ENCODE measurements at places on chromosomes 5 and 9.

DNA sequence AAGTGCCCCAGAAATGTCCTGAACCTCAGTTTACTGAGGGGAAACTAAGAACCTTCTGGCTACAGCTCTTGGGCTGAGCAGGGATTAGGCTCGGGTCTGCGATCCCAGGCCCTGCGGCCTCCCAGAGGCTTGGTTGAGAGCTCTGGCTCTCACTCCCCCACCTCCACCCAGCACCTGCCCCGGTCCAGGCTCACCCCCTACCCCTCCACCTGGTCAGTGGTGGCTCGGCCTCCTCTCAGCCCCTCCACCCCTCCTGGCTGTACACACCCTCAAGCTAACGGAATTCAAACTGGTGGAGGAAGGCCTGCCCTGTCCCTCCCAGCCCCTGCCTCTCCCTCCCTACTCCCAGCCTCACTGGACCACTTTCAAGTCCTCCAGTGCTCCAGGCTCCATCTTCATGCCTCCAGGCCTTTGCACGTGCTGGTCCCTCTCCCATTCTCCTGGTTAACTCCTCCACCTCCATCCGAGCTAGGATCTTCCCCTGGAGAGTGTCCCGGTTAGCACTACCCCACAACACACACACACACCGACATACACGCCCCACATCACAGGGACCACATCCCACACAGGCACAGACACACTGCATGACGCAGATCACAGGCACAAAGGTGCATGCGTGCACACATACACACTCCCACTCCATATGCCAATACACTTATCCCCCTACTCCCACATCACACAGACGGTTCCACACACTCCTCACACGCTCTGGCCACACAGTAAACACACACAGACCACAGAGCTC lies 130.9 kb downstream of the C9orf50 start:
- no peak for DNase-seq

DNA sequence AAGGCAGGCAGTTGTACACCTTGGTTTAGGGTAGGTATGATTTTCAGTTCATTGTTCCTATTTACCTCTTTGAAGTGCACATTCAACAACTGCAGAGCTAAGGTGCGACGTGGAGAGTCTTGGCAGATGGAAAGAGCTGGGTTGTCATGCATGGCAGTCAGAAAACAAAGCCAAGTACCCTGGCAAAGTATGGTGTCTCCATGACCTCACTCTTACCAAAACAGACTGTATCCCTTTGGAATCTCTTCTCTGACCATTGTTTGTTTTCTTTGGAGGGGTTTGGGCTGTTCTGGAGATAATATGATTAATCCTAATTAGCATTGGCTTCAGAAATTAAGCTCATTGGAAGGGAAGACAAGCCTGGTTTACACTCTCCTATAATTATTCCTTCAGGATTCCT lies 665.7 kb downstream of the DNAH5 start:
- no peak for DNase-seq

GRCh38 chr9:92405818-92406217 lies 1.4 kb upstream of the OGN start:
- DNase-seq: no peak

DNA sequence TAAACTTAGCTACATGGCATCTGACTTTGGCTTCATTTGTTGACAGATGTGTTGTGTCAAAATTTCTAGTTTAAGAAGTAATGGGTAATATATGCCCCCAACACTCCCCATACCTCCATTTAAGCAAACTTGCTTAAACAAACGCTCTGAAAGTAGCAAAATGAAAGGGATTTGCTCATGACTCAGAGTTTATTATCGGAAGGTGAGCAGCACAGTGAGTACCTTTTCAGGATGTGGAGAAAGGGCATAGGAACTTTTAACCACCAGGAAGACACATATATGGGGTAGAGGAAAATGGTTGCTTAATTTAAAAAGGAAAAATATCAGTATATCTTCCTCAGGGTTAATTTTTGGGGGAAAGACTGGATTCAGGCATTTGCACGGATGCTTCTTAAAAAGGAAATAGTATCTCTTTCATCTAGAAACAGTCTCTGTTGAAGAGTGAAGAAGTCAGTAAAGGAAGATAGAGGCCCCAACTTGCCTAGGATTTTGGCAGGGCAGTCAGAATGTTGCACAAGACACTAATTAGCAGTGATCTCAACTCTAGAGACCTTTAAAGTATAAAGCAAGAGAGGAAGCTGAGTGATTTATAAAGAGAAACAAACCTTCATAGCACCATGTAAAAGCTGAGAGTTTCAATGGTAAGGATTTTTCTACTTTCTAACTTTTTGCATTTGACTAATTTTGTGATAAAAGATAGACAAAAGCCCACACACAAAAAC lies 155.1 kb downstream of the TRIO start:
- DNase-seq: peak; percentile 18

- no peak for DNase-seq
Observed at GRCh38 chr5:8209500-8209899, 340.6 kb downstream of the MTRR start.

DNA sequence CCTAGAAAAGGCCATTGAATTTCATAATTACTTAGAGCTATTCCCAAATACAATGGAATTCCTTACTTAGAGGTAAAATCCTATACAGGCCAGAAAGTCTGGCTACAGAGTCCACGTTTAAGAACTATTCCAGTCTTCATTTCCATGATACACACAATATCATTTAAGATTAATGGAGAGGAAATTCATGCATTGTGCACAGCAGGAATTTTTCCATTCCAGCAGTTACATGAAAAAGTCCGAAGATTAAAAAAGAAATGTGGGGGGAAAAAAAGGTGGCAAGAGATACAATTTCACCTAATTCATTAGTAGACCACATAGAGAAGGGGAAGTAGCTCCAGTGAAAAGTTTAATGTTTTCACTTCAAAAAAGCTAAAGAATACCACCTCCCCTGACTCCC lies 63.1 kb downstream of the CHD1 start:
- DNase-seq: no peak

DNA sequence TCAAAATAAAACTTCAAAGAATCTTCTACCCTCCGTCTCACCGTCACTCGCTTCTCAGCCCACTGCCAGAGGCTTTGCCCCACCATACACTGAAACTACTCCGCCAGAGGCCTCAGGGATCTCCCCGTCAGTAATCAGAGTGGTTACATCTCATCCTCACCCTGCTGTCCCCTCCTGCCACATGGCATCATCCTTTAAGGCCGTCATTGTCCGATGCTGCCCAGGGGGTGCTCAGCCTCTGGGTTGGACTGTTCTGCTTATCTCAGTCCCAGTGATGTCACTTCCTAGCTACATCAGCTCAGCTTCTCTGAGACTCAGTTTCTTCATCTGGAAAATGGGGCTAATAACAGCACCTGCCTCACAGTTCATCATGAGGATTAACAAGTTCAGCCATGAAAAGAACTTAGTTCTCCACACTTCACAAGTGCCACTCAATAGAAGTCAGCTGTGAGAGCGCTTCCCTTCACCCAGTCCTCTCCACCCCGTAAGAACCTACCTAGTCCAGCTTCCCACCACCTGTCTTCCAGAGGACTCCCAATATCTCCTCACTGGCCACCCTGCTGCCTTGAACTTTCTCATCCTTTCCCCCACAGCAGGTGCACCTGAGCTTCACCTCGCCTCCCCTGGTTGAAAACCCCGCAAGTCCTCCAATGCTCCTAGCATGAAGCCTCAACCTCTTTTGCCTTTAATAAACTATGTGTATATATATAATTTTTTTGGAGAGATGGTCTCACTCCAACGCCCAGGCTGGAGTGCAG lies 2.8 kb upstream of the IL3 start:
- DNase-seq: no peak

- no peak for DNase-seq
Observed at GRCh38 chr9:91269907-91270491, 91.7 kb downstream of the AUH start.

GRCh38 chr5:100903039-100903887 lies at the start of gene ST8SIA4:
Gene ST8SIA4, minus strand, starts transcription at chr5:100903282. Its CDS starts 327 bp downstream, at chr5:100902955.
- DNase-seq: peak; percentile 30

GRCh38 chr9:124146031-124146561 lies 111.7 kb upstream of the NEK6 start:
- no peak for DNase-seq

DNA sequence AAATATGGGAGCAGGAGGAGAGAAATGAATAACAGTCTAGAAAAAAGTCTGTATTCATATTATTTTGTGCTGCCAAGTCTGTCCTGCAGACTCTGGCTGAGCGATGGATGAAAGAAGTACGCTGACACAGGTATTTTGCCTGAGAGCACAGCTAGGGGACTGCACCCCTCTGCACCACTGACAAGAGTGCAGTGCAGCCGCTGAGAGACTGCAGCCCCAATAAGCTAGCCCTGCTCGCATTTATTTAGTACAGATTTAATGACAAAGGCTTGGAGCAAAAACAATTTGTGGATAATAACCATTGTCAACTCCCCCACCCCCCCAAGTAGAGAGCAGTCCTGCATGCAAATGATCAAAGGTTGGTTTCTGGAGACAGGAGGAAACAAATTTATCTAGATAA lies 13.3 kb upstream of the MRPS30 start:
- no peak for DNase-seq

DNA sequence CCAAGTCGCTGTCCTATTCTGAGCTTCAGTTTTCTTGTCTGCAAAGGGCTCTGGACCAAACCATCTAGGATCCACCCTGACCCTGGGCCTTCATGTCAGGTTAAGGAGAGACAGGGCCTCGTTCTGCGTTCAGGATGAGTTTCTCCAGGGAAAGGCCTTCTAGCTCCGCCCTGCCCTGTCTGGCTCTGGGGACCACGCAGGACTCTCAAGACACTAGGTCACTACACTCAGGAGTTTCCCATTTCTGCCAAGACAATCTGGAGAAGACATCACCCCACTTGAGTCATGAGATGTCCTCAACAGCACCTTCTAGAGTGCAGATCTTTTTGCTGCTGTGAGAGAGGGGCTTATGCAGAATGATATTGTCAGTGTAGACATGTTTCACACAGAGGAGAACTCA lies 53.2 kb upstream of the KCNMB1 start:
- DNase-seq: no peak

GRCh38 chr9:69919461-69920061 lies 98.9 kb downstream of the CFAP95 start:
- peak; percentile 18 for DNase-seq

- peak; percentile 33 for DNase-seq
Observed at GRCh38 chr5:91038180-91038808, 344.8 kb downstream of the ARRDC3 start.

DNA sequence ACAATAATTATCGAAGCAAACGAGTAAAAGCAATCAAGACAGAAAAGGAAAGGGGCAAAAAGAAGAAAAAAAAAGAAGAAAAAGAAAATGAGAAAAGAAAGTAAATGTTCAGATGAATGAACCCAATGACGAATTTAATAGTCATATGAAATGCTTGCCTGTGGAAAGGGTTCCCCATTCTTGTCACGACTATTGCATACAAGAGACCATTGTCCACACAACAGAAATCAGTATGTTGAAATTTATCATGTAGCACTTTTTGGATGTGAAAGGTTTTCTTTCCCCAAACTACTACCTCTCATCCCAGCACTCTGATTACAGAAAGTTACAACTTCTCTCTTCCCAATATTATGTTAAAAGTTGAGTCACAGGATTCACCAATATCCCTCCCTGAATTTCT lies 162.4 kb downstream of the ZDHHC21 start:
- no peak for DNase-seq

GRCh38 chr9:19498015-19498414 lies 89.2 kb downstream of the ACER2 start:
- DNase-seq: peak; percentile 36

DNA sequence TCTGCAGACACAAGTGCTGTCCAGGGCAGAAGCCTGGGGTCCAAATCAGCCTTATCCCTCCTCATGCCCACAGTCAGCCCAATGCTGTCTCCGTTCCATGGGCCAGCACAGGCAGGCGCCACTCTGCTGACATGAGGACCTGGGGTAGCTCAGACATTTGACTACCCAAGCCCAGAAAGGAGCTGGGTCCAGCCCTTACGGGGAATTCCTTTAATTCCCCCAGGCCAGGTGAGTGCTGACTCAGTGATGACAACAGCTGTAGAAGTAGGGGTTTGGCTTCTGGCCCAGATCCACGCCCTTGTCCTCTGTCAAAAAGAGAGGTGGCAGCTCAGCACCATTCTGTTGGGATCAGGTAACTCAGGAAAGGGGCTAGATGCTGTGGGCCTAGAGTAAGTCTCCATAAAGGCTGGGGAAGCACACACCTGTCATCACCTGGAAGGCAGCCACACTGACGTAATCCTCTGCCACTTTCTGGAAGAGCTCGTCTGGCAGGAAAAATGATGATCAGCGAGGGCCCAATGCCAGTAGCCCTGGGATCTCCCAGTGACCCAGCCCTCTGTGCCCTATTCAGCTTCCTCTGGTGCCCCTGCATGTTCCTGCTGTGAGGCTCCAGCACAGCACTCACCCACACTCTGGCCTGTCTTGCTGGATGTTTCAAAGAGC lies 1.9 kb downstream of the RAB24 start:
- no peak for DNase-seq

DNA sequence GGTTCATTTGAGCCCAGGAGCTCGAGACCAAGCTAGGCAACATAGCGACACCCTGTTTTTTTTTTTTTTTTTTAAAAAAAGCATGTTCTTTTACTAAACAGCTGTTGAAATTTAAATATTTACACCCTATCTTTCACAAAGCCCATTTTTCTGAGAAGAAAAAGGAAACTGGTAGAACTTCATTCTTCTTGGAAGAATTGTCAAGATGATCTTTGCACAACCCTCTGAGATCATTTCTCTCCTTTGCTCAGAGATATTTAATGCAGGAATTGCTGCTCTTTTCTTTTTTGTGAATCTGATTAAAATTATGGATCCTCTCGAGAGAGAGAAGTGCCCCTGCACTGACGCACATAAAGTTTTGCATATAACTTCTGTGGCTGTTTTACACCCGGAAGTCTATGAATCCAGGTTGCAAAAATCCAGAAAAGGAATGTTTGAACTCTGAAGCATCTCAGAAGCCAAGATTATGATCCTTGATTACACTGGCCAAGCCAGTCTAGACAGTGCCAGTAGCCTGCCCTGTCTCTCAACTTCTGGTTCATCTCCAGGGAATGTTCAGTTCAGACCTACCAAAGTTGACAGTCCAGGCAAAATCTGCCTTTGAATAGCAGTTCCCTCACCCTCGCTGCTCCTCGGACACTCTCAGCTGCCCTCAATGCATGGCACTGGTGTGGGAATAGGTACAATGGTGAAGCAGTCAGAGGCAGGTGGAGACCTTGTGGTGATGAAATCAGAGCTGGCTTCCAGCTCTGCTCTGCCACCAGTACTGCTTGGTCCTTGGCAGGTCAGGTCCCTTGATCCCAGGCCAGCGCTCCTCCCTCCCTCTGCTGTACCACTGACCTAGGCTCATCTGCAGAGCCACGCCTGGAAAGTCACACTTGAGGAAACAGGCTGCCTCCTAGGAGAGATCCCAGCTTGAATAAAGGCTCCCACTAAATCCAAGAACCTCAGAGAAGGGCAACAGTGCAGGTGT lies 13.3 kb upstream of the SLC31A2 start:
- DNase-seq: no peak

DNA sequence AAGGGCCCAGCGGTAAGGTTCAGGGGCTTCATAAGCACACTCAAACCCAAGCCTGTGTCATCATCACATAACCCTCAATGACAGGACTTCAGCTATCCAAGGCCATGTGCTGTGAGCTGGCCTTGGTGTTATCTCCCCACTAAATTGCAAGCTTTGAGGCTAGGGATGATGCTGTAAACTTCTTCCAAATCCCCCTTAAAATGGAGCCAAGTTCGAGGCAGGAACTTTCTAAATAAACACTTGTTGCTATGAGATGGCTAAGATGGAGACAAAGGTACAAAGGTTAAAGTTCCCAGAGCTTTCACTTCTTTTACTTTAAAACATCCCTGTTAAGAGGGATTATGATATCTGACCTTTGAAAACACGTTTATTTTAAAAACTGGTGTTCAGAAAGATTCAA lies 123.6 kb downstream of the MYO10 start:
- DNase-seq: no peak
